ENCODE measurements at places on chromosomes 13 and 19.
A peak's percentile ranks its signal among the peaks of the same experiment; 100 is the strongest.

- DNase-seq: no peak
Observed at GRCh38 chr13:27034678-27035111, 136.9 kb downstream of the USP12 start.

GRCh38 chr13:109656206-109656605, 130.2 kb downstream of the IRS2 start:
- DNase-seq: no peak

DNA sequence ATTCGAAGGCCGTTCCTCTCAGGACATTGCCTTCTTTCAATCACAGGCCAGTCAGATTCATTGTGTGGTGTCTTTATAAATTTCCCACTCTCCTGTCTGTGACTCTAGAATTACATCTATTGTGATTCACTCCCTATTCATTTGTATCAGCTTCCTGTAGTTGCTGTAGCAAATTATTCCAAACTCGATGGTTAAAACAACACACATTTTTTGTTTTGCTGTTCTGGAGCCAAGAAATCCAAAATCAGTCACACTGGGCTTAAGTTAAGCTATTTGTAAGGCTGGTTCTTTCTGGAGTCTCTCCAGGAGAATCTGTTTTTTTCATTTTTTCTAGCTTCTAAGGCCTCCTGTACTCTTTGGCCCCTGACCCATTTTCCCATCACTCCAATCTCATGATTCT, 1487.0 kb upstream of the SLC10A2 start:
- no peak for DNase-seq

DNA sequence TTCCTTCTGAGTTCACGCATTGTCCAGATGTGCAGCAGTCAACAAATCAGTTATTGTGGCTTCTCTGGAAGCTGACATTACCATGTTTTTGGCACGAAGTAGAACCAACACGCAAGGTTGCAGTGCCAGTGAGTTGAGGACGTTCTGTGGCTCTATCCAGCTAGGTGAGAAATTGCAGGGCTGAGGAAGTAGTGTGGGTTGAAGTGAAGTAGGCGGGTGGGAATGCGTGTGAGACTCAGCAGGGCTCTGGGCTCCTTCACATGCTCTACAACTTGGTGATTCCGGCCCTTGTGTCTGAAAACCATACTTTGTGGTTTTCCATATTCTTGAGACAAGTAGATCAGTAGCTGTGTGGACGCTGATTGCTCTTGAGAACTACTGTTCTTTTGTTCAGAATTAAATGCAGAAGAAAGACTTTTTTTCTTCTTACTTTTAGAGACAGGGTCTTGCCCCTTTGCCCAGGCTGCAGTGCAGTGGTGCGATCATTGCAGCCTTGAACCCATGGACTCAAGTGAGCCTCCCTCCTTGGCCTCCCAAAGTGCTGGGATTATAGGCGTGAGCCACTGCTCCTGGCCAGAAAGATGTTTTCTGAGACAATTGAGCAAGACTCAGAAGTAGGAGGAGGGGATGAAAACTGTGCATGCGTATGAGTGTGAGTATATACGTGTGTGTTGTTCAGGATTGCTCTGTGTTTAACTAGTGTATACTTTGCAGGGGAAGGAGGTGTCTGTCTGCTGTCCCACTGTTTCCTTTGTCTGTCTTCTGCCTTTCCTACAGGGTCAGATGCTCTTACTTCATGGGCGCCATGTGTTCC, 46.2 kb downstream of the GATAD2A start:
- DNase-seq: no peak

- DNase-seq: no peak
Observed at GRCh38 chr13:42375663-42376062, 103.7 kb downstream of the AKAP11 start.

DNA sequence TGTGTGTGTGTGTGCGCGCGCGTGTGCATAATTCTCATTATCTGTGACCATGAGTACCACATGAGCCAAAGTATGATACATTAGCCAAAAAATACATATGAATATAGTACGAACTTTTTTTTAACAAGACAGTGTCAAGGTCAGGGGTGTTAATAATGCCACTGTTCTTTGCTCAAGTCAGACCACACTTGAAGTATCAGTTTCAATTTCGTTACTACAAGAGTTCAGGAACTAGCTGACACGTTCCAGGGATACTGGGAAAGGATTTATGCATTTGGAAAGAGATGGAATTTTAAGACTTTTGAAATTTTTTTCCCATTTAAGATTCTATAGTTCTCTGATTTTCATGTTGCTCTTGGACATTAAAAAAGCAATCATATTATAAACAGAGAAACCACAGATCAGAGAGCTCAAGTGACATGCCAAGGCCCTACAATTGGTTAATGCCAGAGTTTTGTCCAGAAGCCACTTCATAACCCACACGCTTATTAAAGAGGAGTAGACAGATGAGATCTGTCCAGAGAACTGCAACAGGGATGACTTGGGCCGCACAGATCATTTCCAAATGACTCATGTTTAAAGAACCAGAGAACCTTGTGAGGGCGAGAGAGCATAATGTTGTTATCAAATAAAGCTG, 718.8 kb upstream of the SGCG start:
- DNase-seq: no peak

DNA sequence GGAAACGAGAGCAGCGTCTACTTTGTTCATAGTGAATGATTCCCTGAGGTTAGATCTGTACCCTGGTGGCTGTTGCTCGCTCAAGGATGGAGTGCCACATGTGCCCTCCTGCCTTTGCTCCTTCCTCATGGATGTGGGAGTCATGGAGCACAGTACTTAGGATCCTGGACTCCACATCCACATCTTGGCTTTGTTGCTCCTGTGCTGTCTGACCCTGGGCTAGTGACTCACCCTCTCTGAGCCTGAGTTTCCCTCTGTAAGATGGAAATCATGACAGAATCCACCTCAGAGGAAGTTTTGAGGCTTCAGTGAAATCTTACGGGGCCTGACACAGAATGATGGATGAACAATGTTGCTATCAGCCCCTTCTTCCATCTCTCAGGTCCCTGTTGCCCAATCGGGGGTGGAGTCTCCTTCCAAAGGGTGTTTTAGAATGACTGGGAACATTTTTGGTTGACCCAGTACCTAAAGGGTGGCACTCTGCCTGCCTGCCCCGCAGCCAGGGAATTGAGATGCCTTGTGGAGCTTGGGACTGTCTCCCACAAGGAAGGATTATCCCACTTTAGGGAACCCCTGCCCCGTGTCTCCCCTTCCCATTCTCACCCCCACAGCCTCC, 9.8 kb upstream of the TIMM50 start:
- no peak for DNase-seq

DNA sequence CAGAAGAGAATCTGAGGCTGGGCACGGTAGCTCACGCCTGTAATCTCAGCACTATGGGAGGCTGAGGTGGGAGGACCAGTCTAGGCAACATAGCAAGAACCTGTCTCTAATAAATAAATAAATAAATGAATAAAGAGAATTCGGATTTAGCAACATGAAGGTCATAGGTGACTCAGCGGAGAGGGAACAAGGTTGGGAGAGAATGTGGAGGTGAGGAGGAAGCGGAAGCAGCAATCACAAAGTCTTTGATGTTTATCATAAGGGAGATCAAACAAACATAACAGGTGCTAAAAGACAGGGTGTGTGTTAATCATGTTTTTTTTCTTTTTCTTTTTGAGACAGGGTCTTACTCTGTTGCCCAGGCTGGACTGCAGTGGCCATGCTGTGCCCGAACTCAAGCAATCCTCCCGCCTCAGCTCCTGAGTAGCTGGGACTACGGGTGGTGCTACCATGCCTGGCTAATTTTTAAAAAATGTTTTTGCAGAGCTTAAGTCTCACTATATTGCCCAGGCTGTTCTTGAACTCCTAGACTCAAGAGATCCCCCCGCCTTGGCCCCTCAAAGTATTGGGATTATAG, 16.3 kb downstream of the PBX4 start:
- DNase-seq: no peak

- DNase-seq: no peak
Observed at GRCh38 chr19:43997631-43998290, 5.0 kb upstream of the ZNF230 start.

GRCh38 chr13:47628666-47629065, 372.4 kb downstream of the SUCLA2 start:
- DNase-seq: peak; percentile 46

DNA sequence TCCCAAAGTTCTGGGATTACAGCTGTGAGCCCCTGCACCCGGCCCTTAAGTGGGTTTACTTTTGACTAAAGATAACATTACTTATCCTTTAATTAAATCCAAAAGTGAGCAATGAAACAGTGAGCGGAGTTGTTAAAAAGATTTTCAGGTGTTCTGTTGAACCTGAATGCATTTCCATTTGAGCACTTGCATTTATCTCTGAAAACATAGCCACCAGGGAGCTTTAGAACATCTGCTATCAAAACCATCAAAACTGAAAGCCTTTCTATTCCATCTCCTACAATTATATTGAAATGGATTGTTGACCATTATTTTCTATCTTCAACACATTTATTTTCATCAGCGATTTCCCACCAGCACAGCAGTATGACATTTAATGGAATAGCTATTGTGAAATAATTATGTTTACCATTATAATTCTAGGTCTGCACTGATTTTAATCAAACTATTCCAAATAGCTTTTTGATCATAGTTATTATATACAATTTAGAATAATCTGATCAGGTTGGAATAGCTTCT, 269.0 kb downstream of the FGF14 start:
- no peak for DNase-seq

- DNase-seq: no peak
Observed at GRCh38 chr13:39864221-39864620, 208.8 kb downstream of the COG6 start.
